Foreskin keratinocyte (primary cell): ENCODE measurements at places on chromosomes 2 and 18. TPM values are rescaled to one million over a fixed set of nuclear protein-coding genes. Genes with fewer than 3 reads are reported as not detected.

- peak; percentile 29 for DNase-seq
Observed at GRCh38 chr2:185676316-185676715, 62.3 kb upstream of the FSIP2 start.

EVX2 gene
- not detected in 2 replicates for total RNA-seq

GRCh38 chr2:68385220-68385906 lies 20.3 kb downstream of the PLEK start:
- DNase-seq: no peak

REEP1 gene
- total RNA-seq: 0.11 and 0.14 TPM in 2 replicates

GRCh38 chr2:240520974-240521350 lies 36.8 kb downstream of the ANKMY1 start:
- DNase-seq: no peak

- DNase-seq: no peak
Observed at GRCh38 chr2:229910832-229911412, 10.9 kb downstream of the TRIP12 start.

DNA sequence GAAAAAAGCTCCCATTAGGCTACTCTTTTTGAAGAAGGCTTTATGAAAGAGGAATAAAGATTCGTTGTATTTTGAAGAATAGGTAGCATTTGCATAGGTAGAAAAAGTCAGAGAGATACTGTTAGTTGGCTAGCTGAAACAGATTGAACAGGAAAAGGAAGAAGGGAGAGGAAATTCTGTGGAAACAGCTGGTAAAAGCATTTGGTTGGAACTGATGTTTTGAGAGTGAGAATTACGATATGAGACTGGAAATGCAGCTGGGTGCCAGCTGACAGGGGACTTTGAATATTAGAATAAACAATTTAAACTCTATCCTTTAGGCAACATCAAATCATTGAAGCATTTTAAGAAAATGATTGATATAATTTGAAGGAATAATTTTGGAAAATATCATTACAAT lies 96.7 kb upstream of the CNTNAP5 start:
- no peak for DNase-seq

STEAP3 gene
- total RNA-seq: 23.7 and 30.8 TPM in 2 replicates

DNA sequence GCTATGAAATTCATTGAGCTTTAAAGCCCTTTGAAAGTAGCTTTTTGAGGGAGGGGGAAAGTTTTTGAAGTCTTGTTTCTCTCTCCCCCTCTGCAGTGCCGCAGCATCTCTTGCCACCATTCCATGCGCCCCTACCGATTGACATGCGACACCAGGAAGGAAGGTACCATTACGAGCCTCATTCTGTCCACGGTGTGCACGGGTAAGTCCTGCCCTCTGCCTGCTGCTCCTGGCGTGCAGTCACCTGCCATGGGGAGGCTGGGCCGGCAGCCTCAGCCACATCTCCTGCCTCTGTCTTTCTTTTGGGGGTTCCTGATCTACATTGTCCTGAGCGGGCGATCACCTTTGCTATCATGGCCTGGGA lies 191.6 kb downstream of the GLI2 start:
- DNase-seq: no peak

TLX2 gene
- total RNA-seq: 0.10 TPM in 1 of 2 replicates, not detected in the other

DNA sequence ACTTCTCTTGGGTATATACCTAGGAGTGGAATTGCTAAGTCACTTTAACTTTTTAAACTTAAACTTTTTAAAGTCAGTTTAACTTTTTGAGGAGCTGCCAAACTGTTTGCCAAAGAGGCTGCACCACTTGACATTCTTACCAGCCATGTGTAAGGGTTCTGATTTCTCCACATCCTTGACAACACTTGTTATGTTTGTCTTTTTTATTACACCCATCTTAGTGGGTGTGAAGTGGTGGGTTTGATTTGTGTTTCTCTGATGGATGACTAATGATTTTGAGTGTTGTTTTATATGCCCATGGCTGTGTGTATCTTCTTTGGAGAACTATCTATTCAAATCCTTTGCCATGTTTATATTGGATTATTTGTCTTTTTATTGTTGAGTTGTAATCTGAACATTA lies 13.6 kb downstream of the ASAP2 start:
- DNase-seq: no peak

EIF4E2 gene
- 74.7 and 79.2 TPM in 2 replicates for total RNA-seq

DNA sequence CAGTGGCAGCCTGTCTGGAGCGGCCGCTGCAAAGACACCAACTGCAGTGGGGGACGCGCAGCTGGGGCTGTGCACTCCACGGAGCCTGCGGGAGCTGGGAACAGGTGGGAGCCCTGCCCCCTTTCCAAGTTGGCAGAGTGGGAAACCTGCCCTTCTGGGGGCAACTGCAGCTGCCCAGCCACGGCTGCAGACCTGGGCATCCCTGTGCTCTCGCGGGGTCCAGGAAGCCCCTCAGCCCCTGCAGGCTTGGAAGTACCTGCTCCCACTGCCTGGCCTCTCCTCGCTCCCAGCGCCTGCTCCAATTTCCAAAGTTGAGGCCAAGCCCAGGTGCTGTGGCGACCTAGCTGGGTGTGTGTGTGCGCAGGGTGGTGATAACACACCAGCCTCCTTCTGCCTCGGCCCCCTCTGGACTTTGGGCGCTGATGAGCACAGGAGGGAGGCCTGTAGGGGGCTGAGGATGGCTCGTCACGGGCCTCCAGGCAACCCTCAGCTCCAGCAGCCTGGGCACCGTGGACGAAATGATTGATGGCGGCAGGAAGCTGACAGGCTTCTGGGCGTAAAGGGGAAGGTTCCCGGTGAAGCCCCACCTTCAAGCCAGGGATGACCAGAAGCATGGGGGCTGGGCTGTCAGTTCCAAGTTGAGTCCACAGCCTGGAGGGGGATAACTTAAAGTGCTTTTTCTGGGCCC lies 76.9 kb downstream of the PTPN4 start:
- DNase-seq: no peak

DNER gene
- 2.1 and 5.5 TPM in 2 replicates for total RNA-seq

CIB4 gene
- total RNA-seq: not detected in 2 replicates

GRCh38 chr2:196944570-196944969 lies 18.1 kb upstream of the PGAP1 start:
- DNase-seq: no peak

GRCh38 chr18:79597831-79598632 lies 81.6 kb upstream of the CTDP1 start:
- DNase-seq: no peak

DNA sequence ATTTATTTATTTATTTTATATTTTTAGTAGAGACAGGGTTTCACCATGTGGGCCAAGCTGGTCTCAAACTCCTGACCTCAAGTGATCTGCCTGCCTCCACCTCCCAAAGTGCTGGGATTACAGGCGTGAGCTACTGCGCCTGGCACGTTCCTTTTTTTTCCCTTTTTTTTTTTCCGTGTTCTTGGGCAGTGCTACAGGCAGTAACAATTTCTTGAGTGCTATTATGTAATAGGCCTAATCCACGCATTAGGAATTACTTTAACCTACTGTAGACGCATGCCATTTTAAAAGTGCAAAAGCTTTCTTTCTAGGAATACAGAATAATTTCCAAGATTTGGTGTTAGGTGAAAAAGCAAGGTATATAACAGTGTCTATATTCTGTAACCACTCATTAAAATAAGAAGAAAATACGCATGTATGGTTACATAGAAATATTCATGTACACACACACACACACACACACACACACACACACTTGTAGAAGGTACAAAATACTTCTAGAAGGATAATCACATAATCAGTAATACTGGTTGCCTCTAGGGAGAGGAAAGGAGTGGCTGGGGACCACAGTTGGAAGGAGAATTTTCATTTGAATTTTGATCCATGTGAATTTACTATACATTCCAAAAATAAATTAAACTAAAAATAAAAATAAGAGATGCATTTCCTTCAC lies 92.3 kb downstream of the METTL8 start:
- no peak for DNase-seq

TUBA3E gene
- not detected in 2 replicates for total RNA-seq

- DNase-seq: no peak
Observed at GRCh38 chr2:239274391-239275043, 126.3 kb downstream of the HDAC4 start.

GRCh38 chr2:113196839-113197238 lies 23.1 kb downstream of the PSD4 start:
- DNase-seq: no peak

DNA sequence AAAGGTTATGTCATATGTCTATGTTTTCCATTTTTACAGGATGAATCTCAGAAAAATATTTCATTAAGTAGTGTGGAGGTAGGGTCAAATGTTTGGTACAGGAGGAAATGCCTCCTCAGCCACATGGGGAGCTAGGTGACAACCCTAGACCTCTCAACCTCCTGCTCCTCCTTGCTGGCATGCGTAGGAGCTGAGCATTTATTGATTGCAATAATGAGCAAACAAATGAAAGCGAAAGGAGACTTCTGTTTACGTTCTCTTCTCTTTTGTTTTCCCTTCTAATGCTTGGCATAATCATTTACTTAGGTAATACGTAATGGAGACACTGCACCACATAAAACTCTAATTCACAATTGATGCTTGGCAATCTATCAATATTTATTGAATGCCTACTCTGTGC lies 95.1 kb upstream of the CCBE1 start:
- no peak for DNase-seq

GRCh38 chr2:7649461-7650228 lies 732.4 kb downstream of the RNF144A start:
- DNase-seq: no peak

GRCh38 chr2:81600088-81600487 lies 1295.5 kb upstream of the LRRTM1 start:
- DNase-seq: no peak

DNA sequence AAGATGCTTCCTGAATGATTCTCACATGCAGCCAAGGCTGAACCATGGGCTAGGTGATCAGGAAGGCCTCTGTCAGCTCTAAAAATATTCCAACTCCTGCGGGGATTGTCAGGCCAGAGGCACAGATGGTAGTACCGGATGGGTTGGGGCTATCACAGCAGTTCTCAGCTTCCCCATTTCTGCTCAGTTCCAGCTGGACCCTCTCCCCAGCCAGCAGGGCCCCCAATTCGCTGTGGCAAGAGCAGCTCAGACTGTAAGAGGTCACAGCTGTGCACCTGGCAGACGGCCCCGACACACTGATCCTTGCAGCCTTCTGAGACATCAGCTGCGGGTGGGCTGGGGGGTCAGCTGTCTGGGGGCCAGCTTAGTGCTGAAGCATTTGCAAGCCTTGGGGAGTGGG lies 43.6 kb upstream of the TCF7L1 start:
- peak; percentile 50 for DNase-seq

DNA sequence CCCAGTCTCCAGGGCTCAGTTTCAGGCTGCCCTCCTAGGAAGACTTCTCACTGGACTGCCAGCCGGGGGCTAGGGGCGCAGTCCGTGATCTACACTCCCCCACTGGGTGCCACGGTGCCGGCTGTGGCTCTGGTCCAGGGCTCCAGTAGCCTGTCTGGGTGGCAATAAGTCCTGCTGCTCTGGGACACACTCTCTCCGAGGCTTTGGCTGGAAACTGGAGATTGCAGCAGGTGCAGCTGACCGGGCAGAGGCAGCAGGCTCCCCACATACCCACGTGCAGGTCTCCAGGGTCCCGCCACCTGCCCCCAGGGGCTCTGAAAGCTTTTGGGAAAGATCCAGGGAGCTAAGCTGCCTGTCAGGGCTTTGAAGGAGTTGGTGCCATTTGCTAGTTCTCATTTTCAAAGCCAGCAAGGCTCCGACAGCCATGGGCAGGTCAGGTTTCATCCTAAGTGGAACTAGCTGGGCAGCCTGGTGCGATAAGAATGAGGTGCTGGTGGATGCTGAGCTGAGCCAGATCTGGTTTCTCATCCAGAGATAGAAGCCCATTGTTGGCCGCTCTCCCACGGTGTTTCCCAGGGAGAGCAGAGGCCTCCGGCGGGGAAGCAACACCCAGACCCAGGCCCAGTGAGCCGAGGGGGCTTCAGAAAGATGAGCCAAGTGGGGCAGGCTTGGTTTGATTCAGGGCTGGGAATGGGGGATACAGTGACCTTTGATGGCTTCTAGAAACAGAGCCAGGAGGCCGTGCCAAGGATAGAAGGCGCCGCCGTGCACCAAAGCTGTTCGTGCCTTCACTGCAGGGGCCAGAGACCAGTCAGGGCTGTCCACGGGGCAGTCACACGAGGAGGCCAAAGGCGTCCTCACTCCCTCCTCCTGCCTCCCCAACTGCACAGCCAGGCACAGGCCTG lies 141.7 kb upstream of the GPC1 start:
- no peak for DNase-seq

GRCh38 chr2:181781078-181781786 lies 100.9 kb upstream of the NEUROD1 start:
- DNase-seq: no peak

DNA sequence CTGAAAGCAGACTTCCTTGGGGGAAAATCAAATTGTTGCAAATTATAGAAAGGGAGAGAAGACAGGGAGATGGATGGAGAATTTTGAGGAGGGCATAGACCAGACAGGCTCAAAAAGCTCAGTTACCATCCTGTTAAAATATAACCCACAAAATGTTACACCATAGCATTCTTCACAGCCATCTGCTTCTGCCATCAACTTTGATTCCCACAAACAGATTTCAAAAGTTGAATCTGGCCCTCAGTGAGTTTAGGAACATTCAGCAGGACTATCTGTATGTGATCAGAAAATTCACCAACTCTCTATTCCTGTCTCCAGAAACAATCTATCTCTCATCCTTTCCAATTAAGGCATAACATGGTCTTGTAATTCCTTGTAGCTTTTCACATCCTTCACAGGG lies 159.8 kb upstream of the CCDC68 start:
- no peak for DNase-seq

DNA sequence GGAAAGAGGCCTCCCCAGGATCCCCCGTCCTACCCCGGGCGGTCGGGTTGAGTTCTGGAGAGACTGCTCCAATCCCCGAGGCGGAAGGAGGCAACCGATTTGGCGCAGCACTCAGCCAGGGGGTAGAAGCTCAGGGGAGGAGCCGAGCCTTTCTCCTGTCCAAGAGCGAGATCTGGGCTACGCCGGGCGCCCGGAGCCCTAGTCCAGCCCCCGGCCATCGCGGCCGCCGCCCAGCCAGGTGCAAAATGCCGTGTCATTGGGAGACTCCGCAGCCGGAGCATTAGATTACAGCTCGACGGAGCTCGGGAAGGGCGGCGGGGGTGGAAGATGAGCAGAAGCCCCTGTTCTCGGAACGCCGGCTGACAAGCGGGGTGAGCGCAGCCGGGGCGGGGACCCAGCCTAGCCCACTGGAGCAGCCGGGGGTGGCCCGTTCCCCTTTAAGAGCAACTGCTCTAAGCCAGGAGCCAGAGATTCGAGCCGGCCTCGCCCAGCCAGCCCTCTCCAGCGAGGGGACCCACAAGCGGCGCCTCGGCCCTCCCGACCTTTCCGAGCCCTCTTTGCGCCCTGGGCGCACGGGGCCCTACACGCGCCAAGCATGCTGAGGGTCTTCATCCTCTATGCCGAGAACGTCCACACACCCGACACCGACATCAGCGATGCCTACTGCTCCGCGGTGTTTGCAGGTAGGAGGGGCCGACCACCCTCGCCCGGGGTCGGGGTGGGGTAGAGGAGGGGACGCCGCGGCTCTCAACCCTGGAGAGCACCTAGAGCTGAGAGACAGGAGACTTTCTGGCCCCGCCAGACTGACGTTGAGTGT lies at the start of gene DYSF:
TSS of gene DYSF (plus strand) at position 158 of the 817 bp plus-strand sequence.
- no peak for DNase-seq

GRCh38 chr2:1881998-1882397 lies 137.7 kb upstream of the PXDN start:
- no peak for DNase-seq
